ENCODE measurements at places on chromosomes 4 and X. TPM values are rescaled to one million over a fixed set of nuclear protein-coding genes. Genes with fewer than 3 reads are reported as not detected.

Gene CCKAR
- total RNA-seq: not detected

Gene EDA2R
- 0.26 TPM for total RNA-seq

Gene F8A3
- total RNA-seq: 16.8 TPM

Gene TGIF2LX
- total RNA-seq: not detected

Gene DUX4
- total RNA-seq: not detected

Gene FDCSP
- total RNA-seq: not detected

Gene RHOXF1
- total RNA-seq: 1.1 TPM

Gene PF4V1
- total RNA-seq: not detected

Gene ANK2
- 0.62 TPM for total RNA-seq

Gene RS1
- not detected for total RNA-seq

Gene FHIP1A
- total RNA-seq: 2.1 TPM

Gene FHL1
- 14.1 TPM for total RNA-seq

Gene EGFL6
- 0.26 TPM for total RNA-seq

Gene EDA
- 9.1 TPM for total RNA-seq

Gene ELOVL6
- 2.7 TPM for total RNA-seq

Gene GRIA2
- not detected for total RNA-seq

Gene CT47A7
- not detected for total RNA-seq
